ENCODE measurements at places on chromosomes 12 and 14.

DNA sequence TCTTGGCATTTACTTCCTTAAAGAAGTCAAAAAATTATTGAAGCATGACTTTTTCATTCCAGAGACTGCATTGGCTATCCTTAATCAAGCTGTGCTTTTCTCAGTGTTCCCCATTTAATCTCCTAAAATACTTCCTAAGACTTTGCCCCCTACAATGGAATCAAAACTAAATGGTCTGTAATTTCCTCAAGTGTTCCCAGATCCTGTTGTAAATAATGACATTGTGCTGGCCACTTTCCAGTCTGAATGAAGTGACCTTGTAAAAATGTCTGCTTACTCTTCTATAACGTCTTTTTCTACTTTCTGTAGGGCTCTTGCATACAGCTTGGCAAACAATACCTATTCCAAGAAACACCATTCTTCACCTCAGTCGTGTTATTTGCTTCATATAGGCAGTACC, 45.3 kb upstream of the MBIP start:
- no peak for DNase-seq

DNA sequence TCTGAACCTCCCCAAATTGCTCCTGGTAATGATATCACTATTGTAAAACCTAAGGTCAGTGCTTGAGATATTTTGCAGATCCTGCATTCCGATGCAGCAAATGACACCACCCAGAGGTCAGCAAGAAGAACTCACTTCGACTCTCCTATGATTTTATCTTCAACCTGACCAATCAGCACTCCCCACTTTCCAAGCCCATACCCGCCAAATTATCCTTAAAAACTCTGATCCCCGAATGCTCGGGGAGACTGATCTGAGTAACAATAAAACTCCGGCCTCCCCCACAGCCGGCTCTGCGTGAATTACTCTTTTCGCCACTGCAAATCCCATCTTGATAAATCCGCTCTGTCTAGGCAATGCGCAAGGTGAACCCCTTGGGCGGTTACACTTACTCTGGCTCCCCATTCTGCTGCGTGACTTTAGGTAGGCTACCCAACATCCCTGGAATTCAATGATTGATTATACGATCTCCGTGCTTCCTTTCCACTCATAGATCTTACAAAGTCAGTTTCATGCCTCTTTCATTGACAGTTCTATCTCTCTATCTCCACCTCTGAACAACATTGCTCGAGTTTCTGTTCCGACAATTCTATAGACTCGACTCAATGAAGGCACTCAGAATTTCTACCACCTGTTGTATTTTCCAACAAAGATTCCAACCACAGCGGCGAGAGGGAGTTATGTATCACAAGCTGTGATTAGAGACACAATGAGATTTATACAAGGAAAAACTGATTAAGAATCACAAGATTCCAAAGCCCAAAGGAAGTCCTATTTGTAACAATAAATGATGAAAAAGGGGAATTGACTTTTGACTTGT, 939 bp downstream of the NPC2 start:
- no peak for DNase-seq

DNA sequence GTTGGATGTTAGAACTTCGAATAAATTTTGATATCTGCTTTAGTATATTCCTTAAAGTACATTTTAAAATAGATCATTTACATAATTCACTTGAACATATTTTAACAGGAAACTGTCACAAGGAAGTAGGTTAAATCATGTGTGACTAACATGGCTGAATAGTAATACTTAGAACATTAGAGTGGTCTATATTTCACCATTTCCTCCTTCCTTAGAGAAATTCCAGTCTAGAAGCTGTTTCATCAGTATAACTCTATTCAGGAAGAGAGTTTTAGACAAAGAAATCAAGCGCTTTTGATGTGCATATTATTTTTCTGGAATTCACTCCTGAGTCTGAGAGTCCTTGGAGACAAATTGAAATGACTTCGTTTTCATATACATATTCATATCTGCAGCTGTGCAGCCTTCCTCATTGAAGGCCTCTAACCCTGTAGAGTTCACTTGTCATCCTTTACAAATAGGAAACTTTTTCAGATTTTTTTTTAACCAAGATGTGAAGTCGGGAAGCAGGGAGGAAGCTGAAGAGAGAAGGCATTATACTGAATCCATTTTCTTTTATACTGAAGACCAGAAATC, 28.4 kb downstream of the IRAK3 start:
- no peak for DNase-seq

- DNase-seq = no peak
These were observed 911 bp upstream of the SCNN1A start for GRCh38 chr12:6376079-6376869.

DNA sequence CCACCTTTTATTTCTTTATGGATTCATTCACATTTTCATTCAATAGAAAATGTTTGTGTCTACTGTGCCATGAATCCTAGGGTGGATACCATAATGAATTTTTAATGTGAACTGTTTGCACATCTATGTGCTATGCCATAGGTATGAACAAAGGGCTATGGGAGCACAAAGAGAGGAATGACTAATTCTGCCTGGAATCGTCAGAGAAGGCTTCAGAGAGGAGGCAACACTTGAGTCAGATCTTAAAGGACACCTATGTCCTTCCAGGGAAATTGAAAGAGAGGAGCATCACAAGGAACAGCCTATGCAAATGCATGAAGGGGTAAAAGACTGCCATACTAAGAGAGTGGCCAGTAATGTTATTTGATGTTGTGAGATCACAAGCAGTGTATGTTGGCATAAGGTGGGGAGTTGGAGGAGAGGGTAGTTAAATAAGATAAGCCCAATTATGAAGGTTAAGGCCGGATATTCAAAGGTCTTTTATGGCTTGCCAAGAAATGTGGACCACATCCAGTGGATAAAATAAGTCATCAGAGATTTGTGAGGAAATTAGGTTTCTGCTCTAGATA, 246.7 kb downstream of the GRIN2B start:
- DNase-seq = no peak

- no peak for DNase-seq
These were observed 175.8 kb downstream of the TTC8 start for GRCh38 chr14:89000007-89000942.

DNA sequence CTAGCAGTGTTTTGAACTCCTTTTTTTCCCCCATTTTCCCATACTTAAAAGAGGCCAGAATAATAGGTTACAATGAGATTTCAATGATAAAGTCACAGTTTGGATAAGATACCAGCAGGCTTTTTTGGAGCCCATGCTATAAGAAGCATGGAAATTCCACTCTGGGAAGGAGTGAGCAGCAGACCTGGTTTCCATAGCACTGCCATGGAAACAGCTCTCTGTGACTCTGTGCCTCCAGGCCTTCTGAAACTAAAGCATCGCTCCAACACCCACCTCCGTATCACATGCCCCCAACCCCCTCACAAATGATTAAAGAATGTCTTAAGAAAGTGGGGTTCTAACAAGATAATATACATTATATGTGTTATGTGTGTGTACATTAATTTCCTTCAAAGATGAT, 165.0 kb downstream of the GRIN2B start:
- no peak for DNase-seq

DNA sequence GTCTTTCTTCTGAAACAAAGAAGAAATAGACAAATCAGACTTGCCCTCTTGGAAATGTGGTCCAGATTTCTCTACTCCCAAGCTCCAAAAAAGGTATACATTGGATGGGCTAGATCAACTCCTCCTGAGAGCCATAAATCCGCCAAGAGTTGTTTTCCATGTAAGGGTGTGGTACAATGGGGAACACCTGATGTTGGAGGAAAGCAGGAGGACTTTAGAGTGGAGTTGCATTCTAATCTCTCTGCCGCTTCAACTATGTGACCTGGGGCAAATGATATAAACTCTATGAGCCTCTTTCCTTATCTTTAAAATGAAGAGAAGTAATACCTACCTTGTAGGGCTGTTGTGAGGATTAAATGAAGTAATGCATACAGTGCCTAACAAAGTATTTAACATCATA, 101.6 kb downstream of the RMST start:
- no peak for DNase-seq

GRCh38 chr12:87793131-87793530, 236.1 kb downstream of the C12orf50 start:
- no peak for DNase-seq

- no peak for DNase-seq
These were observed 262.3 kb upstream of the GRIP1 start for GRCh38 chr12:66941150-66941549.

DNA sequence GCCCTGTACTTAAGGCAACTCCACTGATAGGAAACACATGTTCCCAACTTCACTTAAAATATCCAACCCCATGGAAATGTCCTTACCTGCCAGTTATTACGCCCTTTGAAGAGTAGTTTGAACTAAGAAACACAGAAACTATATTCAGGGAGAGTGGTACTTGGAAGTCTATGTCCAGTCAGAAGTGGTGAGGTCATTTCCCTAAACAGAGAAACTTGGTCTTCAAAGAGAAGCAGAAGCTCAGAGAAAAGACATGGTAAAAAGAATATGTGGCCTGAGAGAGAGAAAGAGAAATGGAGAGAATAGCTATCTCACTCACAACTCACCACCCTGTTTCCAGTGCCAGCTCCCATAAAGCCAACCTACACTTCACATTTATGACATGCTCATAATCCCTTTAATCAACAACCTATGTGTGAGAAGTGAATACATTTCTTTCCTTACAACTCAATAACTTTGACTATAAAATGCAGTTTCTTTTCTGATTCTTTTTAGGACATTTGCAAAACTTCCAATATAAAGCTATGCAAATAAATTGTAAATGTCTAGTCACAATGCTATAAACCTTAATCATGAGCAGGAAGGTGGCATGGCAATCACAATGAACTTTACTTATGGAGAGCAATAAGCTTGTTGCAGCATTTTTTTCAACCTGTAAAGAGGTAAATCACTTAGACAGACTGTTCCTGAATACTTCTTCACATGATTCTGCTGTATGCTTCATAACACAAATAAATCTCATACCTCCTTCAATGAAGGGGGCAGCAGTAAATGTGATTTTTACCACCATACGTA, 67.1 kb downstream of the CPNE8 start:
- no peak for DNase-seq

DNA sequence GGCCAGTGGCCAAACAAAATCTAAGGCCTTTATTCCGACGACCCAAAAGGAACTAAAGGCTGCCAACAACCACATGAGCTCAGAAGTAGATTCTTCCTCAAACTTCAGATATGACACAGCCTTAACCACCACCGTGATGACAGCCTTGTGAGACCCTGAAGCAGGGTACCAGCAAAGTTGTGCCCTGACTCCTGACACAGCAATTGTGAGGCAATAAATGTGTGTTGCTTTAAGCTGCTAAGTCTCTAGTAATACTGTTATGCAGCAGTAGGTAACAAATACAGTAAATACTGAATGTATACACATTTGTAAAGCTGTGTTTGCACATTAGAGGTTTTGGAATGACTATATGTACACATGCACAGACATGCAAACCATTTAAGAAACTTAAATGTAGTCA, 10.7 kb upstream of the SLC6A13 start:
- DNase-seq = no peak

DNA sequence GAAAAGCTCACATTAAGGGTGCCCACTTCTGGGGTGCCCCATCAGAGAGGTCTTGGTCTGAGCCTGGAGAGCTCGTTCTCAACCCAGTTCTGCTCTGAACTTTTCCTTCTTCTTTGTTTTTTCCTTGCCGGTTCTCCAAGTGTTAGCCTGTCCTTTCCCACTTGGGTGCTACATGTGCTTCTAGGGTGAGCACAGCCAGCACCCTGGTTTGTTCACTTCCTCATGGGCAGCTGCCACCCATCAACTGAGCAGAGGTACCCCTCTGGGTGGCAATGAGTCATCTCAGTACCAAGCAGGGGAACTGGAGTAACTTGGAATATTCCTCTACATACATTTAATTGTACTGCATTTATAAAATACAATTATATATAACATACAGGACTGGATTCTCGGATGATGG, 3.9 kb upstream of the SYNE3 start:
- no peak for DNase-seq

DNA sequence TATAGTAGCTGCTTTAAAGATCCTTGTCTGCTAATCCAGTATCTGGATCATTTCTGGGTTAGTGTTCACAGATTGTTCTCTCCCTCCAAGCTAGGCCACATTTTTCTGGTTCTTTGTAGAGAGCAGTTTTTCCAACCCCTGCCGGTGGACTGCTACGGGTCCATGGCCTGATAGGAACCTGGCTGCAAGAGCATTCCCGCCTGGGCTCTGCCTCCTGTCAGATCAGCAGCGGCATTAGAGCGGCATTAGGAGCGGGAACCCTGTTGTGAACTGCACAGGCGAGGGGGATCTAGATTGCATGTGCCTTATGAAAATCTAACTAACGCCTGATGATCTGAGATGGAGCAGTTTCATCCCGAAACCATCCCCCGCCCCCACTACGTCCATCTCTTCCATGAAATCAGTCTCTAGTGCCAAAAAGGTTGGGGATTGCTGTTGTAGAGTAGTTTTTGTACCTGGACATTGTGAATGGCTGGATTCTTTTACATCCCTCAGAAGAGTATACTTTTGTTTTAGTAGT, 50.4 kb downstream of the MYRFL start:
- no peak for DNase-seq

- DNase-seq = no peak
These were observed 1935.1 kb upstream of the FLRT2 start for GRCh38 chr14:83594874-83595273.

DNA sequence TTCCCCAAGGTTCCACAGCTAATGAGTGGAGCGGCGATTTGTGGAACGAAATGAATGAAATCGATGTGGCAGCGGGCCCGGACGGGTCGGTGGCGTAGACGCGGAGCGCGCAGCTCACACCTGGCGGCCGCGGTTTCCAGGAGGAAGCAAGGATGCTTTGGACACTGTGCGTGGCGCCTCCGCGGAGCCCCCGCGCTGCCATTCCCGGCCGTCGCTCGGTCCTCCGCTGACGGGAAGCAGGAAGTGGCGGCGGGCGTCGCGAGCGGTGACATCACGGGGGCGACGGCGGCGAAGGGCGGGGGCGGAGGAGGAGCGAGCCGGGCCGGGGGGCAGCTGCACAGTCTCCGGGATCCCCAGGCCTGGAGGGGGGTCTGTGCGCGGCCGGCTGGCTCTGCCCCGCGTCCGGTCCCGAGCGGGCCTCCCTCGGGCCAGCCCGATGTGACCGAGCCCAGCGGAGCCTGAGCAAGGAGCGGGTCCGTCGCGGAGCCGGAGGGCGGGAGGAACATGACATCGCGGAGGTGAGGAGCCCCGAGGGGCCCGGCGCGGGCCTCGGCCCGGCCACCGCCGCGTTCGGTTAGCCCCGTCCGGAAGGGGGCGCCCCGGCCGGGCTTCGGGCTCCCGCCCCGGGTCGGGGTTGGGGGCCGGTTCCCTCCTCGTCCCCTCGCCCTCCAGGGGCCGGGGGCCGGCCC, at the start of gene PTPN11:
PTPN11 (plus strand) TSS at position 340 of the 689 bp plus-strand sequence; CDS start at position 505, 165 bp downstream.
- DNase-seq = peak; percentile 81

DNA sequence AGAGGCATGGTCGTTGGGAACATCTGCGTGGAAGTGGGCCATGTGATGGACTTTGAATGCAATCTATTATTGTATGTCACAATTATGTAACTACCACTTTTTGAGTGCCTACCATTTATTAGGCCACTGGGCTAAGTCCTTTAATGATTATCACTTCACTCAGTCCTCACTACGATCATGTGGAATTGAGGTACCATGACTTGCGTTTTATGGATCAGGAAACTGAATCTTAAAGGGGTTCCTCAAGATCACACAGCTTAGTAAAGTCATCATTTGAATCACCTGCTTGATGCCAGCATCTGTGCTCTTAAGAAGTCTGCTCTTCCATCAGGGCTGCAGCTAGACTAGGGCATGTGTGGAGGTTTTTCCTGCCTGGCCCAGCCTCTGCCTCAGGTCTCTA, 136.7 kb downstream of the DAD1 start:
- DNase-seq = no peak

- DNase-seq = no peak
These were observed 3.8 kb downstream of the TXNRD1 start for GRCh38 chr12:104219361-104219892.

- no peak for DNase-seq
These were observed 2.1 kb downstream of the IFI27 start for GRCh38 chr14:94112513-94113063.

GRCh38 chr14:68921666-68922065, 57.4 kb downstream of the ACTN1 start:
- no peak for DNase-seq
